ENCODE measurements at places on chromosomes 1 and 21. TPM values are rescaled to one million over a fixed set of nuclear protein-coding genes. Genes with fewer than 3 reads are reported as not detected.

- DNase-seq = no peak
Measured at GRCh38 chr1:215710036-215710898, 143.2 kb downstream of the KCTD3 start.

DNA sequence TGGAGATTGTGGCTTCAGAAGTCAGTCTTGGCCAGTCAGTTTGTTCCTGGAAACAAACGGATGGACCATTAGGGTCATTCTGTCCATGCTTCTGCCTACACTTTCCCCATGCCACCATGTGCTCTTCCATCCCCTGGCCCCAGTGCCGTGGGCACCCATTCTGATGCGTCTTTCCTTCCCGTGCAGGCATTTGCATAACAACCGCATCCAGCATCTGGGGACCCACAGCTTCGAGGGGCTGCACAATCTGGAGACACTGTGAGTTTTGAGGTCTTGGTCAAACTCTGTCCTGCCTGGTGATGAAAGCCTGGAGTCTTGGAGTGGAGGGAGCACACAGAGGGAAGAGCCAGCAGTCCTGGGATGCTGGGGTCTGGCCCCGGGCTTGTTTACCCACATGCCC lies 61.1 kb downstream of the UBE2T start:
- no peak for DNase-seq

Gene SYPL2
- polyA plus RNA-seq = 6.5 TPM

Gene GJC2
- polyA plus RNA-seq = 1.2 TPM

Data from right renal pelvis (tissue), 4 donors.